Skeletal muscle tissue (tissue), 5 donors: ENCODE measurements at places on chromosomes 3 and 15. TPM values are rescaled to one million over a fixed set of nuclear protein-coding genes. Genes with fewer than 3 reads are reported as not detected.

Gene LMAN1L
- not detected for total RNA-seq

Gene BFSP2
- 2.1 TPM for total RNA-seq

Gene ADGRG7
- total RNA-seq: not detected

Gene SRPRB
- 40.7 TPM for total RNA-seq
